CD4-positive, alpha-beta T cell treated with Interleukin-6 for 4 hours (primary cell): ENCODE measurements at places on chromosomes 16 and 17.

DNA sequence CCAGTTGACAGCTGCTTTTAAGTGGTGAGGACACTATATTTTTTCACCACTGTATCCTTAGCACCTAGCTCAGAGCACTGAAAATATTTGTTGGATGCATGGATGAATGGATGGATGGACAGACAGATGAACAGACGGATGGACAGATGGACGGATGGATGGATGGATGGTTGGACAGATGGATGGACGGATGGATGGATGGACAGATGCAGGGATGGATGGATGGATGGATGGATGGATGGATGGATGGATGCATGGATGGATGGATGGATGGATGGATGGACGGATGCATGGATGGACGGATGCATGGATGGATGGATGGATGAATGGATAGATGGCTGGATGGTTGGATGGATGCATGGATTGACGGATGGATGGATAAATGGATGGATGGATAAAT, 12.4 kb upstream of the SLC5A11 start:
- no peak for DNase-seq

DNA sequence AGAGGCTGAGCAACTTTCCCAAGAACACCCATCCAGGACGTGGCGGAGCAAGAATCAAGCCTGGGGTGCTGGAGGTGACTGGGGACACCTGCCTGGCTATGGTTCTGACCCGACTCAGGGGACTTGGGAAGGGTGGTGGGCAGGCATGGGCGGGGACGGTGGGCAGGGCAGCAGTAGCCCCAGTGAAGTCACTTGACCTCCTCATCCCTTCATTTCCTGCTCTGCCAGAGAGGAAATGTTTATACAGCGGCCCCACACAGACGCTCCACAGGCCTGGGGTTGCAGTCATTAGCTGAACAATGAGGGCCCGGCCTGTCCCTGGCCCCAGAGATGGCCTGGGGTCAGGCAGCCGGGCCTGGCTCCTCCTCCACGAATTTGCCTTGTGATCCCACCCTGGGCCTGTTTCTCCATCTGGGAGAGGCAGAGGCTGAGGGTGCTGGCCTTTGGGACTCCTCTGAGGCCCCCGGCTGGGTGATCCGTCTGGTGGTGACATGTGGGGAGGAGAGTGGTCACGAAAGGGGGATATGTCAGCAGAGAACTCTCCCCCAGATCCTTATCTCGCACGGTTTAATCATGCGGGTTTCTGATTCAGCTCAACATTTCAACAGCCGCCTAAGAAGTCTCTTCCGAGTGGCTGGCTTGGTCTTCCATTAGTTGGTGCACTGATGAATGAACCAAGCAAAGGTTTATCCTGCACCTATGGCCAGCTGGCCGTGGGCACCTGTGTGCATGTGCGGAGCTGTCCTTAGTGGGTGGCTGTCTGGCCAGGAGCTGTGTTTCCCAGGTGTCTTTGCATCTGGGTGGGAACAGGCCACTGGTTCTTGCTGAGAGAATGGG, 175.9 kb downstream of the IRF8 start:
- no peak for DNase-seq

GRCh38 chr17:81387100-81388090, 7.9 kb upstream of the BAHCC1 start:
- peak; percentile 26 for DNase-seq

DNA sequence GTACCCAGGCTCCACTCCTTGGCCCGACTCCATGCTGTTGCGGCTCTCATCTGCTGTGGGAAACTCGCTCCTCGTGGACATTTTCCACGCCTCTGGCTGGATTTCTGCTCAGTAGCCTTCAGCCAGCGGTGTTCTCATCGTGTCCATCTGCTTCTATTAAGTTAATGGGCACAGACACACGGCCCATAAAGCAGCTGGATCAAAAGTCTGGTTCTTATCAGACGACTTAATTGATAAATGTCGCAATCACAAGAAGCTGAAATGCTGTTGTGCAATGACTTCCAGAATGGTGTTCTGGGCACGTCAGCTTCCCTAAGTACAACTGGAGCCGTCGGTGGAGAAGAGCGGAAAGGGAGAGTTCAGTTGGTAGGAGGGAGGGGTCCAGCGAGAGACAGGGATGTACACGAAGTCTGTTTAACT, 211.7 kb upstream of the CHMP6 start:
- no peak for DNase-seq

DNA sequence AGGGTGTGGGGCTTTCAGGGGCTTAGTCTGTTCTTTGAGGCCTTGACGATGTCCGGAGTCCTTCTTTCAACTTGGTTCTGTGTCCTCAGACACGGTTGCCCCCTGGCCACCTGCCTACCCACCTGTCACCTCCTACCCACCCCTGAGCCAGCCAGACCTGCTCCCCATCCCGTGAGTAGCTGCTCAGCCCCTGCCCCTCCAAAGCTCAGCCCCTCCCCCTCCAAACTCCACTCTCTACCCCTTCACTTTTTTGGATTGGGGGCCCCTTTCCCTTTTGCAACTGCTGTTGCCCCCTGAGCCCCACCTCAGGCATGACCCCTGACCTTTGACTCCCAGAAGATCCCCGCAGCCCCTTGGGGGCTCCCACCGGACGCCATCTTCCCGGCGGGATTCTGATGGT, 1.2 kb downstream of the LAT start:
- peak; percentile 61 for DNase-seq

DNA sequence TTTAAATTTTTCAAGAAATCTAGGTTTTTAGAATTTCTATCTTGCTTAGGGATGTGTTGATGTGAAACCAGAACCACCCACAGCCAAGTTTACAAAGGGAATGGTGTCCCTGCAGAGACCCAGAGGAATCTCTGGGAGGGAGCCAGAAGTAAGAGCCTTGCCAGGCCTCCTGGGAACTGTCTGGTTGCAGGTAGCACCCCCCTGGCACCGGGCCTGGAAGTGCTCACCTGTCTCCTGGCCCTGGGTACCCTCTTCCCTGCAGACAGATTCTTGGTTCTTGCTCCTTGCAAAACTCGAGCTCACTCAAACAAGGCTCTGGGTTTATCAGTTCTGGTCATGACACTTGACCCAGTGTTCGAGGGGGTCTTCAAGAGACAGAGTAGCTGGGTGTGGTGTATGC, 24.6 kb upstream of the ZFP90 start:
- DNase-seq = no peak

GRCh38 chr17:74528491-74529199, 2.6 kb downstream of the CD300LB start:
- no peak for DNase-seq

DNA sequence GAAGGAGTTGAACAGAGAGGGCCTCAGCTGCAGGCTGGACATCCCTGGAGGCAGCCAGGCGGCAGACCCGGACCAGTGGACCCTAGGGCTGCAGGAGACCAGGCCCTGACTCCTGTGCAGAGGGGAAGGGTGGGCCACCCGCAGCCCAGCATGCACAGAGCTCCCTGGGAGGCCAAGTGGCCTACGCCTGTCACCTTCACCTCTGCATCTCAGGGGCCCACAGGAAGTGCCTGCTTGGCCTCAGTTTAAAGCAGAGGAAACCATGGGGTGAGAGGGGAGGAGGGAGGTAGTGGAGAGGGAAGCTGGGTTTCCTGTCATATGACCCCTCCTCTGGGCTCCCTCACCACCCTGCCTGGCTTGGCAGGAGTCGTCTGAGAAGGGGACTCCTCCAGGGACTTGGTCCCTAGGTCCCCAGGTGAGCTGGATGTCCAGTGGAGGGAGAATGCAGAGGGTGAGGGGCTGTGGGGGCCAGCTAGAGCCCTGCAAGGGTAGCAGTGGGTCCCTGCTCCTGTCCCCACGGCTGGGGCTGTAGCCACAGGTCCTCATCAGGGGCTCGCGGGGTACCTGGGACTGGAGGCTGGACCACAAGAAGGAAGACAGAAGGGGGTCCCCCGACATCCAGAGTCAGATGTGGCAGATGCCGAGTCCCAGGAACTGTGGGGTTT, at the start of gene TMC8:
TMC8 (plus strand) TSS at position 335 of the 665 bp plus-strand sequence. CDS start 818 bp downstream, outside the sequence.
- DNase-seq = peak; percentile 85

DNA sequence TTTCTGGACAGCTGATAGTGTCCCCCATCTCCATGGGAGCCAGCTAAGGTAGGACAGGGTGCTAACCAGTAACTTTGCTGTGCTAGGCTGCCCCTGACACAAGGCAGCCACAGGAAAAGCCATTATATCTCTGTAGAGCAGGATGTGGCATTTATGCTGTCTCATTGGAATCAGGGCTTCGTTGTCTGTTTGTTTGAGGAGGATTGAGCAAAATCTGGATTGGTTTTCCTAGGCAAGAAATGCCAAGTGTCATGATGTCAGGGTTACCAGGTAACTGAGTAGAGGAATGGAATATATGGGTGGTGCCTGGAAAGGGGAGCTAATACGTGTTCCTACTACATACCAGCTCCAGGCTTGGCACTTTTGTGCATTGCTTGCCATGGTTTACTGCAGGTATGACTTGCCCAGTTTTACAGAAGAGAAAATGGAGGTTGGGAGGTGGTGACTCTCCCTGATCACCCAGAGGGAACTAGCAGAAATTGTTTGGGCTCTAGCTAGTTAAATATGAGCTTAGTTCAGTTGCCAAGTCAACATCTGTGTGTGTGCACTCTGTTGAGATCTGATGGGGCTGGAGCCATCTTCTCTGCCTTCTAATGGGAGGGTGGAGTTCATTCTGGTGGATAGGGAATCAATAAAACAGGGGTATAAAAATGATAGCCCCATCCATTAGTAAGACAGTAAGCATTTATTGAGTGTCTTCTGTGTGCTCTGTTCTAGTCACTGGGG, 33.9 kb downstream of the GNAO1 start:
- DNase-seq = no peak

DNA sequence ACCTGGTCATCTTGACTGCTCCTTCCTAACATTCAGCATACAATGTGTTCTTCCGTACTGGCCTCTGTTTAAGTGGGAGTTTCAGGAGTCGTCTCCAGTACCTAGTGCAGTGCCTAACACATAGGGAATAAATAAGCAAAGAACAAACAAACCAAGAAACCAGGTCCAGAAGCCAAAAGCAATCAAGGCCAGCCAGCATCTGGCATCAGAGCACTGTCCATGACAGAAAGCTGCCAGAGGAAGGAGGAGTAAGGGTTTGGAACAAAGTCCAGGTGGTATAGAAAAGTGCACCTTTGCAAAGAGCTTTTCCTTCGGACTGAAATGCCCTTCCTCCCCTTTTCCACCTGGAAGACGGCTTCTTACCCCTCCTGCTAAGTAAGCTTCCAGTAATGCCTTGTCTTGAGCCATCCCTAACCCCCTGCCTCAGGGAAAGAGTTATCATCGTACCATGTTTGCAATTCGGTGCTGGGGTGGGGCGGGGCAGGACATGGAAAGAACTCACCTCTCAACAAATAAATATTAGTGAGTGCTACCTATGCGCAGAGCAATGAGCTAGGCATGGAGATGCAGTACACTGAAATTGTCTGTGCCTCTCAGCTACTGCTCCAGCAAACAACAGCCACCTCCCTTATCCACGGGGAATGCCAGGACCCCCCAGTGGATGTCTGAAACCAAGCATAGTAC, 47.6 kb downstream of the C17orf67 start:
- no peak for DNase-seq

- DNase-seq = no peak
Measured at GRCh38 chr16:73086108-73086507, 38.2 kb upstream of the ZFHX3 start.

DNA sequence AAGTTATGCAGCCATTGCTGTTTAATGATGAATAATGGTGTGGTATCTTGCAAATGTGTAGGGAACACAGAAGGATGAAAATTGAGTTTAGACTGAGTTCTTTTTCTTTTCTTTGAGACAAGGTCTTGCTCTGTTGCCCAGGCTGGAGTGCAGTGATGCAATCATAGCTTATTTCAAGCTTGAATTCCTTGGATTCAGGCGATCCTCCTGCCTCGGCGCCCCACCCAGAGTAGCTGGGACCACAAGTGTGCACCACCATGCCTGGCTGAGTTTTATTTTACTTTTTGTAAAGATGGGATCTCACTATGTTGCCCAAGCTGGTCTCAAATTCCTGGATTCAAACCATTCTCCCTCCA, 74.6 kb upstream of the TBC1D3K start:
- no peak for DNase-seq

- DNase-seq = no peak
Measured at GRCh38 chr16:52578007-52578828, 31.3 kb upstream of the TOX3 start.

- DNase-seq = no peak
Measured at GRCh38 chr16:30352488-30353401, 2.4 kb downstream of the CD2BP2 start.

DNA sequence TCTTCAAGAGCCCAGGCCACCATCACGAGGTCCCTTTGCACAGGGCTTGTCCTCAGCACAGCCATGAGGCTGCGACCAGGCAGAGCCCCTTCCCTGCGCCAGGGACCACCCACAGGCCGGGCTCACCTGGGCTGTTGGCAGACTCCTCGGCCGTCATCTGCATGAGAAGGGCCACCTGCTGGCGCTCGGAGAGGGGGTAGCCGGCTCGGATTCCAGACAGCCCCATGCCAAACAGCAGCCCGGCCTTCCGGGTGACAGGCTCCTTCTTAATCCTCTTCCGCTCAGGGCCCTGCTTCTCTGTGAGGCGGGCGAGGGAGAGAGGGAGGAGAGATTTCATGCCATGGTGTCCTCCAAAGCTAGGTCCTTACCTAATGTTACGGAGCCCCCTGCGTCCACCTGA, 73.4 kb downstream of the ZNF778 start:
- no peak for DNase-seq

GRCh38 chr17:64319531-64319930, 56.5 kb upstream of the TEX2 start:
- no peak for DNase-seq

DNA sequence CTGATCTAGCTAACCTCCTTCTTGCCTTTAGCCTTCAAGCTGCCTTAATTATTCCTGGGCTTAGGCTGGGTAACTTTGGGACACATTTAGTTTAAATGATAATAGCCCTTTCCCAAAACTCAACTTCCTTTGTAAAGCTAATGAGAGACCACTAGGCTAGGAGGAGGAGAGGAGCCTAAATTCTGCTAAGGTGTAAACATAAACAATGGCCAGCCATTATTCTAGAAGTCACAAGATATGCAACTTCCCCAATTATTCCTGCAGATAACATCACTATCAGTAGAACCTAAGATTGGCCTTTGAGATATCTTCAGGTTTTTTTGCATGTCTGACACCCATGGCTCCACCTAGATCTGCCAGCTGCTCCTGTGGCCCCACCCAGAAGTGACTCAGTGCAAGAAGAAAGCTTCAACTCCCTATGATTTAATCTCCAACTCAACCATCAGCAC, 131.2 kb upstream of the FAM20A start:
- DNase-seq = no peak

DNA sequence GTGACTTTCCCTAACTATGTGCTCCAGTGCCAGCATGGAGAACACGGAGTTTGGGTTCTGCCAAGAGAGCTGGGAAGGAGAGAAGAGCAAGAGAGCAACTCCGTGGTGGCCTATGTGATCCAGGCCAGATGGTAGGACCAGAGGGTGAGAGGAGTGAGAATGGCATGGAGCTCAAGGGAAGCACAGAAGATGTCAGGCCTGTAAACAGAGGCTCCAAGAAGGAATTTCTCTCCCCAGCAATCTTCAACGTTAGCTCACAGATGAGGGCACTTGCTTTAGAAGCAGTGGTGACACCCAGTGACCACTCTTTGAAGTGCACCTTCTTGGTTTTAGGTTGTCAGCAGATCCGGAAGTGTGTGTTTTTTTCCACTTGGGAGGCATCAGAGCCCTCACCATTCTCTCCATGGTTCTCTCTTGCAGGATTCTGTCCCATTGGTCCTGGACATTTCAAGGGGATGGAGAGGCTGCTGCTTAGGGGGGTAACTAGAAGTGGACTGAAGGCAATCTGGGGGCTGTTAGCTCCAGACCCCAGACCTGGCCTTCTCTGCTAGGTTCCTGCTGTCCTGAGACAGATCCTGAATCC, 18.1 kb upstream of the TMEM98 start:
- peak; percentile 34 for DNase-seq

GRCh38 chr17:64024781-64025731, 4.6 kb upstream of the ICAM2 start:
- DNase-seq = peak; percentile 60
